Kidney tubule cell (primary cell): ENCODE measurements at places on chromosomes 3 and 15.

DNA sequence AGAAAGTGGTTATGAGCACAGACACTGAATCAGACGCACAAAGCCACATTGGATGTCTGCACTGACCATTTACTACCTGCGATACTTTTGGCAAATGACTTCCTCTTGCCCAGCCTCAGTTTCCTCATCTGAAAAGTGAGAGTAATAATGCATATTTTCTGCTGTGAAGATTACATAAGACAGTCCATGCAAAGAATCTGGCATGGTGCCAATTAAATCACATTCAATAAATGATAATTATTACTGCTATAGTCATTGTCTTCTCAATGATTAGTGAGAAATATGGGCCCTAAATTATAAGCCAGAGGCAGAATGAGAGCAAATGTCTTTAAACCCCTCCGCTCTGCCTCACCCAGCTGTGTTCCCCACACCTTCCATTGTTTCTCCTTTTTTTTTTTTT lies 16.0 kb upstream of the BCL2L10 start:
- DNase-seq, result no peak

DNA sequence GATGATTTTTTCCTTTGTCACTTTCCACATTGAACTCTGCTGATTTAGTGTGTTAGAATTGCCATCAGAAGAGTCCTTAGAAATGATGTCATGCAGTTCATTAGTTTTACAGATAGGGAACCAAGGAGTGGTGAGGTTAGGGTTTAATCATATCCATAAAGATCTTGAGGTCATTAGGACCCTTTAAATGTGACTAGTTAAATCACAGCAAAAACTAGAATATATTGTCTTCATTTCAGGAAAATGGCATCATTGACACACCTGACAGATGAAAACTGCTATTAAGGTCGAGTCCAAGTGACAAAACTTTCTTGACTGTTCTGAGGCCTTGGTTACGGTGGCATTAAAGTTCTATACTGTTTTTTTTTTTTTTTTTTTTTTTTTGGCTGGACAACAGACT lies 50.5 kb downstream of the MBNL1 start:
- no peak for DNase-seq

DNA sequence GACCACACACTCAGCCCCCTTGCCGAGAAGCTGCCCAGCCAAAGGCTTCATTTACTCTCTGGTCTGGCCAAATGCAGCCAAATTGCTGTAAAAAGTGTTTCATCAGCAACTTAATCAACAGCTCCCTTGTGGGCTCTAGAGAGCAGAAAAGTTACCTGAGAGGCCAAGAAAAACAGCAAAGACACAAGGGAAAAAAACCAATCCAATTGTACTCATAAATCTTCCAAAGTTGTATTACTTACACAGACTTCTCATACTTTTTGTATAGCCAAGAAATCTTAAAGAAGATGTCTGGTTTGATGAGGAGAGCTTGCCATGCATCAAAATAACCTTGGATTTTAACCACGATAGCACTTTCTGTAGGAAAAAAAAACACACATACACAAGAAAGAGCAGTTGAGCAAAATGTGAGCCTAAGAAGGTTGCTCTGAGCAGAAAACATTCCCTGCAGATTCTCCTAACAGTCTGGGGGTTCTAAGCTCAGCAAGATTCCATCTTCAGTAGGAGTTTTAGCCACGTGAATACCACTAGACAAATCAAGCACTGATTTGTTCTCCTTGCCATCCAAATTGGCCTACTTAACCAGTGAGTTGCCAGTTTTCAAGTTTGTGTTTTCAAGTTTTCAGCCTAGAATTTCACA lies 120.0 kb downstream of the CYP19A1 start:
- no peak for DNase-seq

DNA sequence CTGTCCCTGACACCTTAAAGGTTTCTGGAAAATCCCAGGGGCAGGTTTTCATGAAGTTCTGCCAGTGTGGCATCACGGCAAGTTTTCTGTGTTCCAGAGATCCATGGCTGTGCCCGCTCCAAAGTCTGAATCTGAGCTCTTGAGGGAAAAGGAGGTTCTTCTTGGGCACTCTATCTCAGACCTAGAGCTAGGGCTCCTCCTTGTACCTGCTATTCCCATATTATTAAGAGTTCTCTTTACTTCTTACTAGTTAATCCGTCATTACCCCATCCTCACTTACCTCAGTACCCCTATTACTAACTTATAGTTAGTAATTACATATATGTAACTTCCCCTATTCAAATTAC lies 5.9 kb upstream of the TRA2B start:
- no peak for DNase-seq

DNA sequence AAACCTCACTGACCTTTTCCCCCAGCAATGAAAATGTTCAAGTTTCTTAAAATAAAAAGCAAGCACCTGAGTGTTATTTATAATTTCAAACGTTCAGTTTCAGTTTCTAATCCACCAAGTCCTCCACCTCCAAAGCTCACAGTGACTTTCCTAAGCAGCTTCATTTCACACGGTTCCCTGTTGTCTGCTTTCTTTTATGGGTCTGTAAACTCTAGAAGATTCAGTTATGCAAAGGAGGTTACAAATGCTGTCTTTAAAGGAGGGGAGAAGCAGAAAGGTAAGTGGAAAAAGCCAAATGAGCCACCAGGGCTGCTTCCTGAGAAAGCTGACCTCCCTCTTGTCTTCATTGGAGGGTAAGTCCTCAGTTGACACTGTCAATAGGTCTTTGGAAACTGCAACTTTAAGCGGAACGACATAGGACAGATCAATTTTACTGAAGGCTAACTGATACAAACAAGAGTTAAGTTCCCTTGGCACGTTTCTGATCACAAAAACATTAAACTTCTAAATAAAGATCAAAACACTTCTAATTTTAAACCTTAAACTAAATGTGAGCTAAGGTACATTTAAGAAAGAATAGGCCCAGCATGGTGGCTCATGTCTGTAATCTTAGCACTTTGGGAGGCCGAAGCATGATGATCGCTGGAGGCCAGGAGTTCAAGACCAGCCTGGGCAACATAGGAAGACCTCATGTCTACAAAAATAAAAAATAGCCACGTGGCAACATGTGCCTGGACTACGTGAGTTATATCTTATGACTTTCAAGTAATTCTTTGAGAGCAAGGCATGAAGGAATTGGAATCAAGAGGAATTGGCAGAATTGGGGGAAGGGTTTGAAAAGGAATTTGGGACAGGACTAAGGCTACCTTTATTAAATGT lies 151.9 kb upstream of the UBE2E1 start:
- DNase-seq, result no peak

DNA sequence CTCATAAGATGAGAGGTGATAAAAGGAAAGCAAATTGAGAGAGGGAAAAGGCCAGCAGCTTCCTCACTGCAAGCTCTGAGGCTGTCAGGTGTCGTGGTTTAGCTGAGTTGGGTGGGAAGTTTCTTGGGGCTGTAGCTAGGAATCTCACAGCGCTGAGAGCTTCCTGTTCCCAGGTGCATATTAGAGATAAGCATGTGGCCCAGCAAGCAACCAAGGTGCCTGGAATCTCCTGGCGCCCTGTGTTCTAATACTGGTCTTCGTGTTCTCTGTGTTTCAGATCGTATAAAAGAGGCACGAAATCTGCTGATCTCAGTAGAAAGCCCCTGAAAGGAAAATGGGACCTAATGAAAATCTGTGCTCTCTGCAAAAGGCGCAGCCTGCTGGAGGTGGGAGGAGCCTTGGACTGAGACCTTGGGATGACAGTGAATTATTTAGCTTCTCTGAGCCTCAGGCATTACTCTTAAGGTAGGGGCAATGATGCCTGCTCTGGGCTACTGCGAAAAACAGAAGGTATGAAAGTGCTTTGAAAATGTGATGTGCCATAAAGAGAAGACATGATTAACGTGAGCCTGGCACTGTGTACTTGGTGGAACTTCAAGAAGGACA lies 499.9 kb downstream of the TBL1XR1 start:
- no peak for DNase-seq

DNA sequence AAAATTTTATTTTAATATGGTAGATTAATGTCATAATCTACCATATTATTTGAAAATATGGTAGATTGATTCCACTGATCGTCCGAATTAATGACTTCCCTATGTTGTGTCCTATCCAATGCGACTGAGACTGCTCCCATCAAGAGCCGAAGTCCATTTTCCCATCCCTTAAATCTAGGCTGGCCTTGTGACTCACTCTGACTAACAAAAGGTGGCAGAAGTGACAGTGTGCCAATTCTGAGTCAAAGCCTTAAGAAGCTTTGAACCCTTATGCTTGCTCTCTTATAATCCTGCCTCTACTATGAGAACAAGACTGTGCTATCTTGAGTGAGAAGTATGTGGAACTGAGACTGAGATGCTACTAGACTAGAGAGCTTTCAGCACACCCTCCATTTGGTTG lies 387.2 kb downstream of the ROBO1 start:
- DNase-seq, result peak; percentile 23

DNA sequence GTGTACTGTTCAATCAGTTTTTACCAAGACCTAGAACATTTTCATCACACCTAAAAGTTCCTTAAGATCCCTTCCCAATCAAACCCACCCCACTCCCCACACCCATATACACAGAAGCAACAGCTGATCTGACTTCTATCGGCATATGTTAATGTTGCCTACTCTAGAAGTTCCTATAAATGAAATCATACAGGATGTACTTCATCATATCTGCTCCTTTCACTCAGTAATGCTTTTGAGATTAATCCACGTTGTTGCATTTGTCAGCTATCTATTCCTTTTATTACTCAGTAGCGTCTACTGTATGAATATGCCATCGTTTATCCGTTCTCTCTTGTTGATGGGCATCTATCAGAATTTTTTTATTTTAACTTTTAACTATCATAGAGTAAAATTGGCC lies 14.3 kb upstream of the FILIP1L start:
- no peak for DNase-seq

- no peak for DNase-seq
Observed at GRCh38 chr3:126537730-126538281, 13.9 kb downstream of the CHST13 start.
